ENCODE measurements at places on chromosomes 7 and 10. TPM values are rescaled to one million over a fixed set of nuclear protein-coding genes. Genes with fewer than 3 reads are reported as not detected.
A peak's percentile ranks its signal among the peaks of the same experiment; 100 is the strongest.

- H3K27ac ChIP-seq = peak overlapping the region; percentile 57
- no peaks in the 10 kb centered on the region for H3K27me3 ChIP-seq
- no peak for DNase-seq
- no peaks in the 10 kb centered on the region for H3K36me3 ChIP-seq
- H3K4me1 ChIP-seq = peaks cover 45% of the 10 kb centered on the region
Observed at GRCh38 chr10:61973169-61973568, 71.7 kb downstream of the ARID5B start.

DNA sequence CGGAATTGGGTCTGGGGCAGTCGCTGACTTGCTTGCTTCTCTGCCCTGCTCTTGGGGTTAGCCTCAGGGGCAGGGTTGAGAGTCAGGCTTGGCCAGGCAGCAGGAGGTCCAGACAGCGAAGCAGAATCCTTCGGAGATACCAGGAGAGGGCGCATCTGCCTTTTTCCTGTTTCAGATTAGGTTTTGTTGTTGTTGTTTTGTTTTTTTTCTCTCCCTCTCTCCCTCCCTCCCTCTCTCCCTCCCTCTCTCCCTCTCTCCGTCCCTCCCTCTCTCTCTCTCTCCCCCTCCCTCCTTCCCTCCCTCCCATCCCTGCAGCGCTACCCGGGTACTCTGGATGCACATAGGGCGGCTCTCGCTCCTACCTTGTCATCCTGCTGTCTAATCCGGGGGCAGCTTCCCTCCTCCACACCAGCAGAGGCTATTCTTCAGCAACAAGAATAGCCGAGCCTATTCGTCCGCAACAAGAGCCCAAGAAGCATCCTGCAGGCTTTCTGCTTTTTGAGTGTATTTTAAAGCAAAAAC, 758 bp upstream of the OPTN start:
- peak overlapping the region; percentile 63 for H3K27ac ChIP-seq
- no peak for DNase-seq
- no peaks in the 10 kb centered on the region for H3K27me3 ChIP-seq
- peaks cover 7% of the 10 kb centered on the region for H3K4me1 ChIP-seq

DNA sequence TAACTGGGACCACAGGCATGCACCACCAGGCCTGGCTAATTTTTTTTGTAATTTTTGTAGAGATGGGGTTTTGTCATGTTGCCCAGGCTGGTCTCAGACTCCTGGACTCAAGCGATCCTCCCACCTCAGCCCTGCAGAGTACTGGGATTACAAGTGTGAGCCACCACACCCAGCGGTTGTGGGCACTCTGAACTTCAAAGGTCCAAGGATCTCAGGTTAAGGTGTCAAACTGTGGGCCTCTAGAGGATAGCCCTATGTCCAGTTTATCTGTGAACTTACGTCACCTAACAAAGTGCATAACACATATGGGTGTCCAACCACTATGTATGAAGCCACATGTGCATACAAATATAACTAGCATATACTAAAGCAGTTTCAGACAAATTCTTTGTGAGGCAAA, 3.2 kb upstream of the IL2RA start:
- H3K36me3 ChIP-seq = no peaks in the 10 kb centered on the region
- no peak for DNase-seq
- no peaks in the 10 kb centered on the region for H3K4me1 ChIP-seq
- H3K27me3 ChIP-seq = no peaks in the 10 kb centered on the region

DNA sequence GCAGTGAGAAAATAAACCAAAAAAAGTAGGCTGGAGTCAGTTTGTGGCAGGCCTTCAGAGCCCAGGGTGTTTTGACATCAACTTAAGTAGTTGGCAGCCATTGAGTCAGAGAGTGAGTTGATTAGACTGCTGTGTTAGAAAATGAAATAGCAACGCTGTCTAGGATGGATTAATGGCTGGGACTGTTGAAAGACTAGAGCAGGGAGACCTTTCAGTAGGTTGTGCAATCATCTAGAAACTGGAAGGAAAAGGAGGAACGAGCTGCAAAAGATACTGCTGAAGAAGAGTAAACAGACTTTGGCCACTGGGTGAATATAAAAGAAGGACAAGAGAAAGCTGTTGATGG, 28.6 kb upstream of the TRIL start:
- H3K27ac ChIP-seq = no peak overlapping the region
- no peaks in the 10 kb centered on the region for H3K36me3 ChIP-seq
- H3K27me3 ChIP-seq = no peaks in the 10 kb centered on the region
- no peak for DNase-seq
- no peak overlapping the region for H3K4me3 ChIP-seq
- H3K4me1 ChIP-seq = no peaks in the 10 kb centered on the region

DNA sequence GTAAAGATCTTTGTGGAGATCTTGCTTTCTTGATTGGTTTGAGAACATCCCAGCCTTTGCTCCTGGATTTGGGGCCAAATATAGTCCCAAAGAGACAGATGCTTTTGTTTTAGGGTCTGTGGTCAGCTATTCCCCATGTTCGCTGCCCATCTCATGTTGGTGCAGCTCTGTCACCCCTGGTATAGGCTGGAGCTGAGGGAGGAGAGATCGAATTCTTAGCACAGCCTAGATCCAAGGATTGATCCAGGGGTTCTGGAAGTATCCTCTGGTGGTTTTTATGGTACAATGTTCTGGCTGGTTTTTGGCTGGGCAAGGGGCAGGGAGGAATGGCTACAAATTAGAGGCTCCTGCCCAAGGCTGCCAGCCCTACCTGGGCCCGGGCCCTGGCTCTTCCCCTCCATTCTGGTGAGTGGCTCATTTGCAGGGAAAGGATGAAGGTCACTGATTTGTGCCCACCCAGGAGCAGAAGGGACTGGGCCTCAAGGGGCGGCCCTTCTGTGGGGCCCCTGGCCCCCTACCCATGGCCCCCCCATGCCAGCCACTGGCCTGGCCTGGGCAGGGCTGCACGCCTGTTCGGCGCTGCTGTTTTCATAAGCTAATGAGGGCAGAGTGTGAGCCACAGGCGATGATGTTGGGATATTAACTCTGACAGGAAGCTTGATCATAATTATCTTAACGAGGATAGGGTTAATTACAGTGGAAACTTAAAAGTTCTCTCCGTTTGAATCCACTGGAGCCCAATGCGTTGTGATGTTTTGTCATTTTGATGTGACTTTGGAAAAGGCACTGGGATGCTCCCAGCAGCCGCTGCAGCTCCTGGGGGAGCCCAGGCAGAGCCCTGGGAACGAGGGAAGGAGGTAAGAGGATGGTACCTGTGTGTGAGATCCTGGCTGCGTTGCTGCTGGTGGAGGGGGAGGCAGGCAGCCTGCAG, 600.6 kb downstream of the LRMDA start:
- H3K27ac ChIP-seq = no peak overlapping the region
- no peaks in the 10 kb centered on the region for H3K36me3 ChIP-seq
- H3K4me1 ChIP-seq = no peaks in the 10 kb centered on the region
- no peaks in the 10 kb centered on the region for H3K27me3 ChIP-seq
- DNase-seq = no peak

DNA sequence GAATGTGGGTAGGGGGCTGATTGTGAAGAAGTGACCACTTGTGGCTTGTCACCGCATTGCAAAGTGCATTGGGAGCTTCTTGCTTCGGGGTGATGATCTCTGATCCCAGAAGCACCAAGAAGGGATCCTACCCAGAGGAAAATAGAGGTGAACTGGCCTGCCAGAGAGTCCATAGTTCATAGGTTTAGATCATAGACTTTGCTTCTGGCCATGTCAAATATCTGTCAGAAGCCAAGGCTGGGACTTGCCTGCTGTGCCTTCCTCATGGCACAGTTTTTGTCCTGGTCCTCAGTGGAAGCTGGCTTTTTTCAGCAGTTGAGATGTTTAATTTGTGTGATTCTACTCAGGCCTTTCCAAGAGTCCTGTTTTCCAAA, 1.1 kb downstream of the ZSWIM8 start:
- no peak for DNase-seq
- no peaks in the 10 kb centered on the region for H3K27me3 ChIP-seq
- H3K4me3 ChIP-seq = peak overlapping the region; percentile 86
- H3K36me3 ChIP-seq = peaks cover 11% of the 10 kb centered on the region
- peaks cover 19% of the 10 kb centered on the region for H3K4me1 ChIP-seq

Gene PRDX3
- total RNA-seq = 235 TPM

- H3K27ac ChIP-seq = no peak overlapping the region
- DNase-seq = no peak
- H3K4me3 ChIP-seq = peak overlapping the region; percentile 21
- H3K36me3 ChIP-seq = no peaks in the 10 kb centered on the region
- H3K4me1 ChIP-seq = no peaks in the 10 kb centered on the region
Observed at GRCh38 chr7:90119178-90119971, 34.9 kb upstream of the STEAP1 start.

Data from Panc1 (cell line).